ENCODE measurements at places on chromosomes 6 and 20.

DNA sequence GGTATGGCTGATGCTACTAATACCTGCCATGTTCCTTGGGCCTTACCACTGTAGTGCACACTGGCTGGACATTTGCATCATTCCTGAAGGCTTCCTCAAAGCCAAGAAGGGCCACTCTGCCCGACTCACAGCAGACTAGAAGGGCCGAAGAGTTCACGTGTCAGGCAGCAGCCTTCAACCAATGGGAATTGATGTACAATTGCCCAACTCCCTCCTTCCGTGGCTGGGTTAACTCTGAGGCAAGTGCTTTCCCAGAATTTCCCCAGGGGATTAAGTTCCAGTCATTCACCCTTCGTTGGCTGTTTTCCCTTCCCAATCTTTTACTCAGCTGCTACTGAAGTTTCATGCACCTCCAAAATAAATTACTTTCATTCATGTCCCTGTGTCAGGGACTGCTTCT is 29.8 kb downstream of the PSMB9 start:
- no peak for DNase-seq

DNA sequence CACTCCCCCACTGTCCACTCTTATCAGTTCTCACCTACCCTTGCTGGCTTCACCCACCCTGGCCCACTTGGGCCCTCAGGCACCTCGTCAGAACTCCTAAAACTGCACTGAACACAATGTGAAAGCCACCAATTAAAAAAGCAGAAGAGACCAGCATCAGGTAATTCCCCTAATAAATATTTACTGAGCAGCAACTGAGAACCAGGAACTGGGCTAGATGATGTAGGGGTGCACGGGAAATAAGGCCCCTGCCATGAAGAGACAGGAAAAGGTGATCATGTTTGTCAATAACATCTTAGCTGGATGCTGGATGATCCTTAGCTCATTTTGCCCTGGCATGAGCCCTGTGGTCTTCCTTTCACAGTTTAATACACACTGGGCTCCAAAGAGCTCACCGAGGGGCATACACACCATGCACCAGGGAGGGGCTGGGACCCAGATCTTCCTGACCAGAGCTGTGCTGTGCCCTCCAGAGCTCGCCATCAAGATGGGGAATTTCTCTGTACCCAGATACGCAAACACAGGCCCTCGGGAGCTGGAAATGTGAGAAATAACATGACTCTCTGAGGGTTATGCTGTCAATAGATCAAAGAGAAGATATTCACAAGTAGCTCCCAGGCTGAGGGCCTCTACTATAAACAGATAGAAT is 113.6 kb upstream of the SLC22A16 start:
- no peak for DNase-seq

DNA sequence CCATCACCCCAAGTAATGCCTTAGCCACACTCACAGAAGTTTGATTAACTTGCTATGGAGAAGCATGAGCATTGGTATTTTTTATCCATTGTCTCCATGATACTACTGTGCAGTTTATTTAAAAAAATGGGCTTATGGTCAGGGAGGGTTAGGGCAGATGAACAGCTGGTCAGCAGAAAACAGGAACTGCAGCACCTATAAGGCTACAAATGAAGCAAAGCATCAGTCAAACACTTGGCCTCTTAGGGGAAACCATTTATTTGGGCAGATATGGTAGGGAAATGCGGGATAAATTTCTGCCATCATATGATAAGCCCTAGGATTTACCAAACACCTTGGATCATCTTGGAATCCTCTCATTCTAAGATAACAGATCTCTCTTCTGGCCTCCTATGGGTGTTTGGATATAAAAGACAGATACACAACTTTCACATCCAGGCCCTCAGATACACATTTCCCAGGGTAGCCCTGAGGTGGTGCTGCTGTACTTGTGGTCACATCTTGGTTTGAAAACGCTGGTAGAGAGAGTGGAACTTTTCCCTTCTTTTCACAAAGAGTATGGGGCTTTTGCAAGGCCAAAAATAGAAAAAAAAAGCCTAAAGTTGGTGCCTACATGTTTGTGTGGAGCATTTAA is 42.8 kb upstream of the AHI1 start:
- no peak for DNase-seq

GRCh38 chr6:71507183-71507582 is 218.6 kb downstream of the OGFRL1 start:
- DNase-seq, result no peak

DNA sequence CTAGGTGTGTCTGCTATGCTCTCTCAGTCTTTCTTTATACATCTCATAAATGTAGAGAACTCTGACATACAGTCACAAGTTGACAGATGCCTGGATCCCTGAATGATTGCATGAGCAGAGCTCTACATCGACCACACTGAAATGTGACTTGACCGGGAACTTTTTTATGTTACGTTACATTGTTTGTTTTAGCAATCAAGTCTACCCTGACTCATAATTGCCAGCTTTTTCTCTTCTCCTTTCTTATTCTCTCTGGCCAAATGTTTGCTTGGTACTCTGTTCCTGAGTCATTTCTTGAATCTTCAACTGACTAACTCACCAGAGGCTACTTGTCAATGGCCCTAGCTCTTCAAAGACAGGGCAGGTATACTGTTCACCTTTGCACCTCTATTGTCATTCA is 213.6 kb upstream of the DTNBP1 start:
- DNase-seq, result no peak

GRCh38 chr6:142275236-142276006 is 26.4 kb upstream of the ADGRG6 start:
- DNase-seq, result no peak

- DNase-seq, result no peak
Measured at GRCh38 chr6:1562171-1562955, 47.4 kb upstream of the FOXC1 start.

DNA sequence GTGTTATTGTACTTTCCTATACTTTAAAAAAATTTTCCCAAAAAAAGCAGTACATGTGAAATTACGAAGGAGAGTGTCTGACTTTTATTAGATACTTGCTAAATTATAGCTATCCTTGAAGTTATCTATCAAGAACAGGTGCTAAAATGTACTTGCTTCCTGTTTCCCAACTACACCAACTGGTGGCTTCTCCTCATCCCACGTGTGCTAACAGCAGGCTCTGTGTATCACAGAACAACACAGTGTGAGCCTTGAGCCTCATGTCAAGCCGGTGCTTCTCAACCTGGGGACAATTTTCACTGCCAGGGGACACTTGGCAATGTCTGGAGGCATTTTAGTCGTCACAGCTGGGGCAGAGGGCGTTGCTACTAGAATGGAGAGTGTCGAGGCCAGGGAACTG is 36.2 kb upstream of the CDYL start:
- no peak for DNase-seq

DNA sequence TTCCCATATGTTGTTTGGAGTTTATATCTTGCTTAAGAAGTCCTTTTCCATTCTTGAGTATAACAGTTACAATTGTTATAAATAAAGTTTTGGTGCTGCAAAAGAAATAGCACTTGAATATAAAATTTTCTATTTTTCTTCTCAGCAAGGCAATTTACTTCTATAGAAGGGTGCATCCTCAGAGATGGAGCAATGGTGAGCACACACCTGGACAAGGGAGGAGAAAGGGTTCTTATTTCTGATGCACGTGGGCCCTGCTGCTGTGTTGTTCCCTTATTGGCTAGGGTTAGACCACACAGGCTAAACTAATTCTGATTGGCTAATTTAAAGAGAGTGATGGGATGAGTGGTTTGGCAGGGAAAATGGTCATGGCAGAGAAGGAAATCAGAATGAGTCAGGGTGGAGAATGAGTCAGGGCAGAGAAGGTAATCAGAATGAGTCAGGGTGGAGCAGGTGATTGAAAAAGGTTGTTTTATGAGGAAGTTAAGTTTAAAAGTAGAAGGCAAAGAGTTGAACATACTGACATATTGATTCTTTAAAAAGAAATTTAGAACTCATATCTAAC is 38.0 kb downstream of the CST8 start:
- DNase-seq, result no peak

- DNase-seq, result no peak
Measured at GRCh38 chr6:169396554-169397163, 143.0 kb upstream of the THBS2 start.

GRCh38 chr6:110547266-110547964 is 71.0 kb upstream of the SLC22A16 start:
- DNase-seq, result no peak

GRCh38 chr6:52598123-52598823 is 21.4 kb upstream of the TRAM2 start:
- DNase-seq, result no peak

- DNase-seq, result no peak
Measured at GRCh38 chr20:44809380-44810060, 826 bp downstream of the RIMS4 start.

GRCh38 chr20:50824137-50824536 is 29.3 kb downstream of the BCAS4 start:
- DNase-seq, result no peak

DNA sequence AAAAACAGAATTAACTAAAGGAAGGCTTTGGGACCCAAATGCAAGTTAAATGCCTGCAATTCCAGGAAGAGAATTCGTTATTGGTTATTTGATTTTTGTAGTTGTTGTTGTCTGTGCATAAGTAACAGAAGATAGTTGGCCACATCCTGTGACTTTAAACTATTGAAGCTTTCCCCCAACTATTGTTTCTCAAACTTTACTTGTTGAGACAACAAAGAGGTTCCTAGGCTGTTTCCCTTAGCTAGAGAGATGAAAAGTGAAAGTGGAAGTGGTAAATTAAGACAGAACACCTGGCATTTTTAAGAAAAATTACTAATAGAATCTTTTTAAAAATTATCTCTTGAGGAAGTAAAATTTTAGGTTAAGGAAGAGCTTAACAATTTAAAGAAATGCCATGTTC is 525.2 kb downstream of the PKHD1 start:
- DNase-seq, result no peak

GRCh38 chr6:93581371-93581770 is 162.0 kb upstream of the EPHA7 start:
- DNase-seq, result no peak

GRCh38 chr20:24531631-24532419 is 62.4 kb downstream of the SYNDIG1 start:
- DNase-seq, result no peak

- no peak for DNase-seq
Measured at GRCh38 chr20:7214081-7214740, 446.7 kb downstream of the BMP2 start.

DNA sequence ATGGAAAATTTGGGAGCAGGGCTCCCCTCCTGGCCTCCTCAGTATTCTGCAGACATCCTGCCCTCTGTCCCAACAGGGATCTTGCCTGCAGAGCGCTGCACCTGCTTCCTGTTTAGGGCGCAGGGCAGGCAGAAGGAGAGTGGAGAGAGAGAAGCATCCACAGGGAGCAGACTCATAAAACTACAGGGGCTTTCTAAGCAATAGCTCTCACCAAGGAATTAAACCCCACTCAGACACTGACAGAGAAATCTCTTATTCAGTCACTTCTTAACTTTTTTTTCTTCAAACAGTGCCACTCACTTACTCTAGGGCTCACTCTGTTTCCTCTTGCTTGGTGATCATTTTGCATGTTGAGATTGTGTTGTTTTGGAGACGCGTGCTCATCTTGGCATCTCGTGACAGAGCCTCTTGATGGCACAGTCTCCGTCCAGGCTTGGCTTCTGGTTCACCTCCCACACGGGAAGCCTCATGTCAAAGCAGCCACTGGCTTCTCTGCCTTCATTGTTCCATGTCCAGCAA is 153.1 kb upstream of the INSM1 start:
- no peak for DNase-seq

DNA sequence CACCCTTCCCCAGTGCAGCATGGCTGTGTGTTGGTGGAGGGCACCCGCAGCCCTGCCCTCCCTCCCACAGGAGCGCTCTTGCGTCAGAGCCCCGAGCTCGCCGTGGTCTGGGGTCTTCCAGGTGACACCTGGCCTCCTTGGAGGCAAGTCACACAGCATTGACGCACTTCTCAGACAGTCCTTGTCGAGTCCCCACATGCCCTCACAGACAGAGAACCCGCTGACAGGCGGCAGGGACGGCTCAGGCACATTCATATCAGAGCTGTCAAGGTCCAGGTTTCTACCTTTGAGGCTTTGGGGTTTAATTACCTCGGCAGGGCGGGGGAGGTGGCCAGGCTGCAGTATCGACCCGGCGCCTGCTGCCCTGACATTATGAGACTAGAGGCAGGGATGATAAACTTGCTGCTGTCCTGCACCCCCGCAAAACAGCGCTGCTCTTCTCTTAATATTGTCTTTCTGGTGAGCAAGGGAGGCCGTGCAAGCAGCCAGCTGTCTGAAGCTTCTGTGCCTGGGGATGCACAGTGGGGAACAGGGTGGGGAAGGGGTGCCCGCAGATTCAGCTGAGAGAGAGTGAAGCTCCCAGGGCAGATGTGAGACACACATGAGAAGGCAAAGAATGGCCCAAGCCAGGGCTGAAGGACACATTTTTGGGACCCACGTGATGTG is 4.7 kb downstream of the NPEPL1 start:
- no peak for DNase-seq

- DNase-seq, result no peak
Measured at GRCh38 chr6:108653949-108654348, 93.2 kb downstream of the FOXO3 start.

DNA sequence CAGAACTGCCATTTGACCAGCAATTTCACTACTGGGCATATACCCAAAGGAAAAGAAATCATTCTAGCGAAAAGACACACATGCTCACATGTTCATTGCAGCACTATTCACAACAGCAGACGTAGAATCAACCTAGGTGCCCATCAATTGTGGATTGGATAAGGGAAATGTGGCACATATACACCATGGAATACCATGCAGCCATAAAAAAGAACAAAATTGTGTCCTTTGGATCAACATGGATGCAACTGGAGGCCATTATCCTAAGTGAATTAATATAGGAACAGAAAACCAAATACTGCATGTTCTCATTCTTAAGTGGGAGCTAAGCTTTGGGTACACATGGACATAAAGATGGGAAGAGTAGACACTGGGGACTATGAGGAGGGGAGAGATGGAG is 16.1 kb downstream of the RAET1E start:
- no peak for DNase-seq

GRCh38 chr6:31293343-31293742 is 21.5 kb upstream of the HLA-C start:
- DNase-seq, result no peak

GRCh38 chr20:38110525-38111178 is 54.4 kb downstream of the TGM2 start:
- DNase-seq, result no peak

DNA sequence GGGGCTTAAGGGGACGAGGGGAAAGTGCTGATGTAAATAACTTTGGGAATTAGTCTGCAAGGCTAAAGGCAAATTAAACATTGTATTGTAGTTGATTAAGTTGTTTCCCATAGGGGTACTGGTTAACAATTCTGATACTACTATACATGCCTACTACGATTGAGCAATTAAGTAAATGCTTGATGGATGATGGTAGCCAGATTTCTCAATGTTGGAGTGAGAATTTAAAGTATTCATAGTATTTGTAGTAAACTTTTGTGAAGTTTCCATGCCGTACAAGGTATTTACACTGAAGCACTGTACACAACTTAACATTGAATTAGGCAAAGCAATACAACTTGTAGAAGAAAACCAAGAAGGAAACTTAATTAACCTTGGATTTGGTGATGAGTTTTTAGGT is 852.3 kb downstream of the QKI start:
- no peak for DNase-seq
